ENCODE measurements at places on chromosomes 16 and 17.

- DNase-seq = no peak
Observed at GRCh38 chr17:59371416-59372100, 40.1 kb downstream of the YPEL2 start.

- DNase-seq = no peak
Observed at GRCh38 chr16:72302332-72302731, 130.4 kb upstream of the PMFBP1 start.

- DNase-seq = no peak
Observed at GRCh38 chr17:77555741-77556291, 402.7 kb upstream of the TNRC6C start.

DNA sequence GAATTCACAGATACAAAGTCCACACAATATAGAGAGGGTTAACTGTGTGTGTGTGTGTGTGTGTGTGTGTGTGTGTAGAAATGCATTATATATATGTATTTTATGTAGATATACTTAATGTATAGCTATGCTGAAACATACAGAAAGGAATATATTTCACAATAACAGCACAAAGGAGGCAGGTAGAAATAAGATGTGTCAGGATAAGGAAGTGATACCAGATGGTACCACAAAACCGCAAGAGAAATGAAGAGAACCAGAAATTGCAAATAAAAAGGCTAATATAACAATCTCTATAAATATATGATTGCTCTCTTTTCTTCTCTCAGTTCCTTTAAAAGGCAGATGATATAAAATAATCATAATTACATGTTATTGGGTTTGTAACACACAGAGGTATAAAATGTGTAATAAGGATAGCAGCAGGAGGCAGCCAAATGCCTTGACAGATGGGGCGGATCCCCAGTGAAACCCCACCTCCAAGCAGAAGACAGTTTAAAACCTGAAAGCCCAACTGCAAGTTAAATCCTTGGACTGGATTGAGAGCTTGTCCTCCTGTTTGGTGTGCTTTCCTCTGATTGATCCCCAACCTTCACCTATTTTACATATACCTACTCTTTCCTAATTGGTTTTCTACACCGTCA, 365.4 kb upstream of the C16orf82 start:
- DNase-seq = no peak

- DNase-seq = no peak
Observed at GRCh38 chr16:89407925-89408300, 82.4 kb downstream of the ANKRD11 start.

DNA sequence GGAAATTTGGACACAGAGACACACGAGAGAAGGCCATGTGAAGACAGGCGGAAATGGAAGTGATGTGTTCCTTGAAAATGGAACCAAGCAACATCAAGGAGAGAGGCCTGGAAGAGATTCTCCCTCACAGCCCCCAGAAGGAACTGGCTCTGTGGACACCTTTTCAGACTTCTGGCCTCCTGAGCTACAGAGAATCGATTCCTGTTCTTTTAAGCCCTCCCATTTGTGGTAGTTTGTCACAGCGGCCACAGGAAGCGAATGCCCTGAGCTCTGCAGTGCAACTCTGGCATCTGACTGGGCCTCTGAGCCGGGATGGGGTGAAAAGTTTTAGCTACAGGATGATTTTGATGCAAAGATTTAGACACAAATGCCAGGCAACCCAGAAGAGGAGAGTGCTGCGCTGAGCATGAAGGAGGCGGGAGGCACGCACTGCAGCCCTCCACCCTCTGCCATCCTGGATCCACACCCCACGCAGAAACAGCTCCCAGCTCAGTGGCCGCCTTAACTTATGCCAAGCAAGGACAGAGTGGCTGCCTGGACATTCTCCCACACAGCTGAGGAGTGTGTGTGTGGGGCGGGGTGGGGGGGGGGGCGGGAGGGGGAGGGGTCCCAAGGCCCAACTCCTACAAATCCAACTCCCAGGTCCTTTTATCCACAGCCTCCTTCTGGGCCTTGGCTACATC, 2.2 kb downstream of the TIMP2 start:
- DNase-seq = no peak

- DNase-seq = no peak
Observed at GRCh38 chr17:30290077-30290476, 1.7 kb downstream of the BLMH start.

DNA sequence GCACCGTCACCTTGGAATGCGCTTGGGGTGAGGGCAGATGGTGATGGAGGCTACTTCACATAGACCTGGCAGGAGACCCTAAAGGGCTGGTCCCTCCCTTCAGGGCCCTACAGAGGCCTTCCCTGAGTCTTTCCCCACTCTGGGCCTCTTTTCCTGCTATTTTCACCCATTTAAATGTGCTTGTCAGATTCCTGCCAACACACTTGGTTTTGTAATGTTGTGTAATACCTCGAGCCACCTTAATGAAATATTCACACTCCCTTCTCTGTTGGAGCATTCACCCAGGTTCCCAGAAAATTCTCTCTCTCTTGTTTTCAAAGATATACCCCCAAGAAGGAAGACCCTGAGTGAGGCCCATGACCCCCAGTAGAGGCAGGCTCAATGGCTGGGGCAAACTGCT, 456.6 kb upstream of the DYNLRB2 start:
- DNase-seq = no peak

DNA sequence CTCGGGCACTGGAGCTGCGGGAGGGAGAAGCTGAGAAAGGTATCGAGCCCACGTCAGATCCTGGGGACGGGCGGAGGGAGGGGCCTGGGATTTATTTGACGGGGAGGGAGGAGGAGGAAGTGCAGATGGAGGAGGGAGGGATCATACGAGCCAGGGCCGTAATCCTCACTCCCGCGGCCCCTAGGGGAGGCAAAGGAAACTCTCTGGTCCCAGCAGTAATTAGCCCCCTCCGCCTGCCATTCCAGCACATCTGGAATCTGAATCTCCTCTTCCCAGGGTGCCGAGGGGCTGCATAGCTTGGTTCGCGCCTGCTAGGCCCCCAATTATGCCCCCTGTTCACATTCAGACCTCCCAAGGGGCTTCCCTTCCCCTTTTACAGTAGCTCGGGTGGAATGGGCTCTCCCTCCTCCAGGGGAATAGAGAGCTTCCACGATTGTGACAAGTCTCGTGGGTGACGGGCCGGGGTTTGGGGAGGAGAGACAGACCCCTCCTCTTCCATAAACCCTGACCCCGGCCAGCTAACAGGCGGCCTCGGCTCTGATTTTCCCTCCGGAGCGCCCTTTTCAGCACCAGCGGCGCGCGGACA, at the start of gene SEZ6L2:
SEZ6L2 (minus strand) TSS at position 35 of the 586 bp plus-strand sequence. CDS start 531 bp downstream, outside the sequence.
- DNase-seq = peak; percentile 98

GRCh38 chr17:33334703-33335102, 41.6 kb upstream of the ASIC2 start:
- DNase-seq = no peak

DNA sequence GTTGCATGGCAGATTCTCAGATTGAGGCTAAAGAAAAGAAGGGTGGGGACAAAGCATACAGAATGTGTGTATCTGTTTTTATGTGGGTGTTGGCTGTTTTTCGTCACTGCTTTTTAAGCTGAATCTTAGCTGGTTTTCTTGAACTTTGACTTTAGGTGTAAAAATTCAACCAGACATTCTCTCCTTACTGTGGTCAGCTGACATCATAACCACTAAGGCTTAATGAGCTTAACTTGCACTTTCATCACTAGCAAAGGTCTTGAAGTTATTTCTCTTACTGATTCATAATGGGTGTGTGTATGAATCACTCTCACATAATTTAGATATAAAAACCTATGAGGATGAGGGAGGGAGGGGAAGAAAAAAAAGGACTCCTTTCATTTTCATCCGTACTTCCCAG, 4.0 kb upstream of the CDC6 start:
- DNase-seq = no peak

GRCh38 chr17:79413611-79414010, 197.2 kb downstream of the RBFOX3 start:
- no peak for DNase-seq

DNA sequence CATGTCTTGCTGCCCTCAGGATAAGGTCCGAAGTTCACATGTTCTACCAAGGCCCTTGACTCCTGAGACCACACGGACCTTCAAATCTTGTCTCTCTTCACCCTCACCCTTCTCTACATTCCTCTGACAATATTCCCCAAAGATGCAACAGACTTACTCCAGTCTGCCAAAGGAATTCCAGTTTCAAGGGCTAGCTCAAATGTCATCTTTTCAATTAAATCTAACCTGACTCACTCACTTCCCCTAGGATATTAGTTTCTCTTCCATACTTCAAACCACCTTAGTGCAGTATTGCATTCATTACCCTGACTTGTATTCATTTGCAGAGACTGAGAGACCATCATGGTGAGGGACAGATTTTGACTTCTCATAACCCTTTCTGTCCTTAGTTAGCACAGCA, 59.6 kb upstream of the ADCY9 start:
- DNase-seq = no peak

DNA sequence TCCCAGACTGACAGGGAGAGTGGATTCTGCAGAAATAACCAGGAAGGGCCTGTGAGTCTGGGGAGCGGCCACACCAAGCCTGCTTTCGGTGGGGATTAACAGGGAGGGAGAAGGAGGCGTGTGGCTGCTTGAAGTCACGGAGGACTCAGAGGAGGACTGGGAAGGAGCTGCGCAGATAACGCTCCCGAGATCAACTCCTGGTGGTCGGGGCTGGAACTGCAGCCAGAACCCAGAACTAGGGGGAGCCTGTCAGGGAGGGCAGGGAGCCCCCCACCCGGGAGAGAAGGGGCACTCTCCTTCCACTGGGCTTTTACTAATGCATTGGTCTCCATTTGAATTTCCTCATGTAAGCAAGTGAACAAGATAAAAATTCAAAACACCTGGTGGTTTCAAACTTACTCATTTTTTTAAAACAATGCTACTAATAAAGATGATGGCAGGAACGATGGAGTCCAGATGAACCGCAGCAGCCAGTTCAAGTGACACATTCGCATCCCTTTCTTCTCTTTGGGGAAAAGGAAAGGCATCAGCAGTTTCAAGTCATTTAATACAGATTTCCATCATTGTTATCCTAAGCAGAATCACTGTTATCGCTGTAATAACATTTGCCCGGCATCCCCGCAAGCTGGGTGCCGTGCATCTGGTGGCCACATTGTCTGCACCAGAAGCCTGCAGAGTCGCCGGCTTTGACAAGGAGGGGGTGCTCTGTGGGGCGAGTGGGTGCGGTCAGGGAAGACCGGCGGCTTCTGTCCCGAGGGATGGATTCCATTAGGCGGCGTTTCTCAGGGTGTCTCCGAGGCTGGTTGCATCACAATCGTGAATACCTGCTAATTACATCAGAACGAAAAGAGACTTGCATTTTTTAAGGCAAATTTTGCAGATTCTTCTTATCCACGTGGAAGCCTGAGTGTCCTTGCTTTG, 183.0 kb downstream of the FOXL1 start:
- peak; percentile 84 for DNase-seq

DNA sequence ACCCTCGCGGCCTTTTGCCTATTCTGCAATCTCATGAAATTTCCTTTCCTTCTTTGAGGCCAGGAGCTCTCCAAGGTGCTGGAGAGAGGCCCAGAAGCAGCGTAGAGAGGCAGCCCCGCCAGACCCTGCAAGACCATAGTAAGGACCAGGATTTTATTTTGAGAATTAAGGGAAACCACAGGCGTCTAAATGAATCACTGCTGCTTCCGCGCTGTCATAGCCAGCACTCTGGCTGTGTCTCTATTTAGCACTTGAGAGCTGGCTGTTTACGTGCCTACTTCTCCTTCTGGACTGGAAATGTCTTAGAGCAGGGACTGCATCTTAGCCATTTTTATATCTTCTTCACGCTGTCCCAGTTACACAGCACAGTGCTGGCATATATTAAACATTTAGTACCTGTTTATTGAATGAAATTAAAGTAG, 37.6 kb upstream of the PIRT start:
- peak; percentile 79 for DNase-seq

- peak; percentile 45 for DNase-seq
Observed at GRCh38 chr16:88303890-88304819, 78.6 kb upstream of the ZNF469 start.

GRCh38 chr16:11550791-11551498, 35.8 kb downstream of the LITAF start:
- no peak for DNase-seq

DNA sequence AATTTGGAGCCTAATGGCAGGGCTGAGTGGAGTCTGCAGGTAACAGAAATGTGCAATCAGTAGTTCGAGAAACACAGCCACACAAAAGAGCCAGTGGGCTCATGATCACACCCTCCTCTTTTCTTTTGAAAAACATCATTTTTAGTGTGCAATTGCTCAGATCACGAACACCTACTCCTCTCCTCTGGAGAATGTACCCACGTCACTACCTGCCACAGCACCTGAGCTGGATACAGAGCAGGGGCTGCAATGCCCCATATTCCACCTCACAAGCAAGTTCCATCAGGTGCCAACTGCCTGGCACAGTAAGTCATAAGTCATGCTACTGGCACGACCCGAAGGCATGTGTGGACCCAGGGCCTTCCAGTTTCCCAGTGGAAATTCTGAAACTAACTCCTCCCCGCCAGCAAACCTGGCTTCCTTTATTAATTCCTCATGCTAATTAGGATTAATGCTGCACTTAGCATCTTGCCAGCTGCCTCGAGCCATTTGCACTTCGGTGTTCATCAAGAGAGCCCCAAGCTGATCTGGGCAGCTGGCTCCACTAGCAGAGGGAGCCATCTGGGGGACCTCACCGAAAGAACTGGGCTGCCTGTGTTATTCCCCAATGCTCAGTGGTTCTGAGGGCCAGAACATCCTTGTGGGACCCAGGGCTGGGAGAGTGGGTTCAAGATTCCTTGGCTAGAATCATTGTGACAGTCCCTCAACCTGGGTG, 2.4 kb downstream of the CACNG4 start:
- DNase-seq = no peak

DNA sequence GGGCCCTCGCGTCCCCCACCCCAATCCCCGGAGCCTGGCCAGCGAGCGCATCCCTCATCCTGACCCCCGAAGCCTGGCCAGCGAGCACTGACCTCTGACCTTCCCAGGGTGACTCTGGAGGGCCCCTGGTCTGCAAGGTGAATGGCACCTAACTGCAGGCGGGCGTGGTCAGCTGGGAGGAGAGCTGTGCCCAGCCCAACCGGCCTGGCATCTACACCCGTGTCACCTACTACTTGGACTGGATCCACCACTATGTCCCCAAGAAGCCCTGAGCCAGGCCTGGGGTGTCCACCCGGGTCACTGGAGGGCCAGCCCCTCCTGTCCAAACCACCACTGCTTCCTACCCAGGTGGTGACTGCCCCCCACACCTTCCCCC, 2.3 kb downstream of the TPSD1 start:
- DNase-seq = no peak

DNA sequence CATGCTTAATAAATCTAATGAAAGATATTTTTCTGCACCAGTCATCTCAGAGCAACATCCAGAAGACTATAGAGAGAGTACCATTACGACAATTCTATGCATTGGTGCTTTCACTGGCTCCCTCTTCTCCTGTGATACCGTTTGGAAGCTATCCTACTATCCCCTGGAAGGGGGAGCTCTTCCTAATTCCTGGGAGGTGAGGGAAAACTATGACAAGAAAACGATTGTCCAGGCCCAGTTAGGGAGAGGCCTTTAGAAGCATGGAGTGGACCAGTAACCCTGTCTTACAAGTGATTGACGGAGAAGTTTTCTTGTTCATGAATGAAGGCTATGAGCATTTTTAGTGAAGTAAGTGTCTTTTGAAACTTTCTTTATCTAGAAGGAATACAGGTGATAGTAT, 150.2 kb downstream of the TANC2 start:
- DNase-seq = no peak

Data from nephron progenitor cell (in vitro differentiated cells).